HS-27A (cell line): ENCODE measurements at places on chromosomes 1 and 21.

DNA sequence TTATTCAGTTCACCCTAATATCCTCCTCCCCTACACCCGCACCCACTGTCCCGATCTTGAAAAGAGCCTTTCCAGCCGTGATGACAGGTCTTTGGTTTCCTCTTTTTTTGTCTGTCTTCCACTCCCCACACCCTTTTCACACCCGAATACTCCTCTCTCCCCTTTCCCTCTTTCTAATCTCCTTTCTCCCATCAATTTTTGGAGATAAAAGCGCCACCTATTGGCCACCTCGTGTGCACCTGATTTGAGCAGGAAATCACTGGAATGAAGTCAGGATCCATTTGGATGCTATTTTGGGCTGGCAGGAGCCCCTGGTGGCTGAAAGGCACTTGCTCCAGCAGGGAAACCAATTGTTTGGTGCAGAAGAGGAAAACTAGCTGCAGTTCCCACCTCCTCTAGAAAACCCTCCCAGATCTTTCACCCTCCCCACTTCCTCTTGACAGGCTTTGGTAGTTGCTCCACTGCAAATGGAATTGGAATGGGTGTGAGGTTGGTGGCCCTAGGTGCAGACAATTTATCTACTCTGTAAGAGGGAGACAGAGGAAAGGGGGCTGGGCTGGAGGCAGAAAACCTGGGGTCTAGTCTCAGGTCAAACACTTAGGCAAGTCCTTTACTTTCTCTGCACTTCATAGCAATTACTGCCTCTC, 8.4 kb downstream of the FOXE3 start:
- DNase-seq: no peak

- DNase-seq: no peak
Observed at GRCh38 chr1:213761845-213762407, 225.8 kb upstream of the PROX1 start.

GRCh38 chr21:33115631-33116510, 45.9 kb downstream of the OLIG1 start:
- no peak for DNase-seq

GRCh38 chr1:68359045-68359444, 90.7 kb downstream of the RPE65 start:
- DNase-seq: no peak

DNA sequence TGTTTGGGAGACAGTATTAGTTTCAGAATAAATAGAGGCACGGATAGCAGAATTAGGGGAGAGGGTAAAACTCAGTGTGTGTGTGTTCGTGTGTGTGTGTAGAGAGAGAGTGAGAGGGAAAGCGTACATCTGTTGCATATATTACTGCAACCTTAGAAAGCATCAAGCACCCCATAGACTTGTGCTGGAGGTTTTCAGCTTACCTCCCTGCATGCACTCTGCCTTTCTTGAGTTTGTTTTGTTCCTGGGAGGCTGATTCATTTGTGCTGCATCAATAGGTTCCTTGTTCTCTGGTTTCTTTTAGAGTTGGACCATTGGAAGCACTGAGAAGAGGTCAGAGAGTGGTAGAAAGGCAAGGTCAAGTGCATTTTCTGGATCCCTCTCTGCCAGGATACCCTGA, 104.4 kb upstream of the KCNK1 start:
- DNase-seq: no peak

DNA sequence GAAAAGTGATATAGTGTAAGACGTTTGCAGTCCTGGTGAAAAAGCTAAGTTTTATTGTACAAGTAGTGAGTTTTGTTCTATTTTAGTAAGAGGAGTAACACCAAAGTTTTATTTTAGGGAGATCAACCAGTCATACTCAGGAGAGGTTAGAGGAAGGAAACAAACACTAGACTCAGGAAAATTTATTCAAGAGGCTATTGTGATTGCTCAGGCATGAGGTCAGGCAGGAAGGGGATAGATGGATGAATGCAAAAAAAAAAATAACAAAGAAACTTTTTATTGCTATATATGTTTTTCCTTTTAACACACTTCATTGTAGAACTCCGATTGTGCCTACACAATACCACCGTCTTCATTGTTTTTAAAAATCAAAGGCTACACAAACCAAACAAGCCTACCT, 189.0 kb downstream of the LYPLAL1 start:
- DNase-seq: no peak

DNA sequence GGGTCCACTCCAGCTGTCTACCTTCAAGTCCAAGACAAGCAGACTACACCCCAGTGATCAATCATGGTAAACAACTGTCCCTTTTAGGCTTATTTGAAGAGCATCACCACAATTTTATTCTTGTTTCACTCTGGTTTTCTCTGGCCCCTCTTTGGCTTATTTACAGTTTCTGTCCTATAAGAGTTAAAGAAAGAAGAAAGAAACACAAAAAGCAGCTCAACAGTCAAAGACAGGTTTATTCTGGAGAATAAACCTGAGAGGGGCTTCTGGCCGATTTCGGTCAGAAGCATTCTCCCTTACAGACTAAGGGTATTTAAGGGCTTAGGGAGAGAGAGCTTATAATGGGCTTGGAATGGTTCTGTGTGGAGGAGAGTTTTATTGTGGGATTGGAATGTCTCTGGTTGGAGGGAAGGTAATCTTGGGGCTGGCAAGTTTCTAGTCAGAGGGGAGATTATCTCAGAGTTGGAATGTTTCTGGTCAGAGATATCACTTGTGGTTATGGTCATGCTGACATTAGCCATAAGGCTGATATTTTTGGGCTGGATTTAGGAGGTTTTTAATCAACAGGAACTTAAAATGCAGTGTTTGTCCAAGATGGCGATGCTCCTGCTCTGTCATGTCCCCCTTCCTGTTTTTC, 161.0 kb downstream of the URB2 start:
- DNase-seq: no peak

- DNase-seq: no peak
Observed at GRCh38 chr1:228335406-228336307, 71.0 kb downstream of the TRIM11 start.

GRCh38 chr1:30327370-30328099, 395.9 kb downstream of the MATN1 start:
- no peak for DNase-seq

DNA sequence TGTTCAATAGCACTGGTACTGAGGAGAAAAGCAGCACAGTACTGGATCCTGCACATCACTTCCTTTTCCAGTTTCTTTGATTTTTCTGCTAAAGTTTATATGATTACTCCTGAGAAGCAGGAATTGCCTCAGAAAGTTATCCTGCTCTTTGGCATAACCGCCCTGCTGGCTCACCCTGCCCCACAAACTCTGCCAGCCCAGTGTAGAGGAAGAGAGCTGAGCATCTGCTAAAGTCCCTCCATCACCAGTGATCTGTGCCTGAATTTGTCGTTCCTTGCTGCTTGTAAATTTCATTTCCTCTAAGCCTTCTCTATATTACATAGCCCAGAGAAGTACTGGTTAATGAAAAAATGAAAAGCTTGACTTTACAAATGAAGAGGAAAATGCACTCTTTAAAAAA, 87.0 kb upstream of the C1orf21 start:
- DNase-seq: no peak
